COLO829 (cell line): ENCODE measurements at places on chromosomes 4 and X.

- no peak for DNase-seq
These were observed 10.4 kb downstream of the FRG2 start for GRCh38 chr4:190016369-190017289.

- DNase-seq: peak; percentile 92
These were observed 171.7 kb downstream of the PDGFRA start for GRCh38 chr4:54400802-54401201.

GRCh38 chrX:100743009-100743607 lies 11.2 kb upstream of the SYTL4 start:
- DNase-seq: no peak

DNA sequence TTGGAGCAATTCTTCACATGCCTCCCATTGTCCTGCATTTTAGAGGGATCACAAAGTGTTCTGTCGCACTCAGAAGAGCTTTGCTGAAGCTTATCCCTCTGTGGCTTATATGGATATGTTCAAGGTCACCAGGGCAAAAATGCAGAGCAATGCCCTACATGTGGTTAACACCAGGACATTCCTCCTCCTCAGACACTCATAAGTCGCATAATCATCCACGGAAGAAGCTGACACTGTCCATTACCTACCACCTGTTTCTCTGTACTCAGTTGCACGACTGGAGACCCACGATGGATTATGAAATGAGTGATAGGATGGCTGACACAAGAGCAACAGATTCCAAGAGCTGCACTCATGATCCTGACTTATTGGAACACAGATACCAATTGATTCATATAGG lies 68.7 kb upstream of the PRDX4 start:
- no peak for DNase-seq

DNA sequence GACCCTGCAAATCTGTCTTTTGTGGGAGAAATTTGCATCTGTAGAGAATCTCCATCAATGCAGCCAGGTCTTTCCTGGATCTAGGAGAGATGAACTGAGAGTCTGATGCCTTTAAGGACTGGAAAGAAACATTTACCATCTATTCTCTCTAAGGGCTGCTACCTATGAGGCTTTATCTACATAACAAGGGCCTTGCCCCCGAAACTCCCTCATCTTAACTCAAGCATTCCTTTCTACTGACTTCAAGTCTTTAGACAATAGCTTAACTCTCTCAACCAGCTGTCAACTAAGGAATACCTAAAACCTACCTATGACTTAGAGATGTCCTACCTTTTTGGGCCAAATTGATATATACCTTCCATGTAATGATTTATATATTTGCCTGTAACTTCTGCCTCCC lies 32.1 kb downstream of the MAGEB17 start:
- DNase-seq: no peak

DNA sequence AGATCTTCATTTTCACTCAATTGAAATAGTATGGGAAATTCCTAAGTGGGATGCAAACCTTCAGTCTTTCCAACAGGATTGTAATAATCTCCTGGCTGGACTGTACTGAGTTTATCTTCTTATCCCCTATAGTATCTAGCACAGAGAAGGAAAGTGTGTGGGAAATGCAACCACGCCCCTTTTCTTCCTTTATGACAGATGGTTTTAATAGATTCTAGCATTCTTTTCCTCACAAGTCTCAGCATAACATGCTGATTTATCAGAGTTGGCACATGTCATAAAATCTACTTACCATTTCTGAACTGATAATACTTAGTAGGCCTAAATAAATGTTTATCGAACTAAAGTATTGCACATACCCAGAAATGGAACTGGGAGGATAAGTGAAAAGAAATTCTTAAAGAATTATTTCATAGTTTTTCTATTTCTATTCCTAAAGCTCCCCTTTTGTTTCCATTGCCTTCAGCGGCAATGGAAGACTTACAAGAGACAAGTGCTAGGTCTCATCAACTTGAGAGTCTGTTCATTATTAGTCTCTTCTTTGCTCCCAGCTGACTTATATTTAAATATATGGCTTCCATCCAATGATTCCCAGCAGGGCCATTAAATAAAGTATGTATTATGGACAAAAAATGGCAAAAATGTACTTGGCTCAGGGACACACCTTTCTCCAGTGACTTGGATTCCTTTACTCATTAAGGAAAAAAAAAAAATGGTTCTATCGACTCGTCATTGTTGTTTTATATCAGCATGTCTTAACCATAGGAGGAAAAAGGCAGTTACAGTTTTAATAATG lies 484.5 kb downstream of the IL1RAPL1 start:
- no peak for DNase-seq

DNA sequence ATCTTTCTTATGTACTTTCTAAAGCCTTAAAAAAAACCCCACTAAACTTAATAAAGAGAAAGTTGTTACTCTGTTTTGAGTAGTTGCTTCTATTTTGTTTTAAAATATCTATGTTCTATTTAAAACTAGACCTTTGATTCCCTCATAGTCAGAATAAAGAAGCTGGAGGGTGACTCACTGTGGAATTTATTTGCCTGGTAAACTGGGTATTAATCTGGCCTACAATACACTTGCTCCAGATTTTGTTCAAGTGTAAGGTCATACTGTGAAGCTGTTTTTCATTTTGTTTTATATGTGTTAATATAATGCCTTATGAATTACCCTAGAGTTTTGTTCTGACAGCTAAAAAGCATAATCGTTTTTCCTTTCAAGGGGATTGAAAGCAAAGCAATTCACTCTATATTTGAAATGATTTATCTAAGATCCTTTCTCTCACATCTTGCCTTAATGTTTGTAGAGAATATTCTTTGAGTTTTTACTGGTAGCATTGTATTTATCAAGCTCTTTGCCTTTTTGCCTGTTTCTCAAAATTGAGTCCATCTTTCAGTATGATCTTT lies 277.4 kb upstream of the PITX2 start:
- DNase-seq: no peak

GRCh38 chr4:118587116-118587831 lies 97.9 kb upstream of the METTL14 start:
- no peak for DNase-seq

GRCh38 chrX:65690057-65690855 lies 22.8 kb downstream of the MSN start:
- DNase-seq: peak; percentile 77

GRCh38 chr4:107825072-107825824 lies 516 bp downstream of the SGMS2 start:
- peak; percentile 48 for DNase-seq
